Sigmoid colon (tissue), 7 donors: ENCODE measurements at places on chromosomes 2 and 18. TPM values are rescaled to one million over a fixed set of nuclear protein-coding genes. Genes with fewer than 3 reads are reported as not detected.

MC4R gene
- not detected for polyA plus RNA-seq

TUBB8B gene
- not detected for polyA plus RNA-seq

LBH gene
- 4.2 TPM for polyA plus RNA-seq

SPATS2L gene
- 167 TPM for polyA plus RNA-seq

GRCh38 chr2:28956890-28957289, 24.2 kb upstream of the TOGARAM2 start:
- DNase-seq, result no peak

- DNase-seq, result no peak
Observed at GRCh38 chr18:79283131-79283810, 112.5 kb upstream of the NFATC1 start.

GRCh38 chr2:219522111-219523030, 8.1 kb downstream of the ASIC4 start:
- peak; percentile 80 for DNase-seq

DNA sequence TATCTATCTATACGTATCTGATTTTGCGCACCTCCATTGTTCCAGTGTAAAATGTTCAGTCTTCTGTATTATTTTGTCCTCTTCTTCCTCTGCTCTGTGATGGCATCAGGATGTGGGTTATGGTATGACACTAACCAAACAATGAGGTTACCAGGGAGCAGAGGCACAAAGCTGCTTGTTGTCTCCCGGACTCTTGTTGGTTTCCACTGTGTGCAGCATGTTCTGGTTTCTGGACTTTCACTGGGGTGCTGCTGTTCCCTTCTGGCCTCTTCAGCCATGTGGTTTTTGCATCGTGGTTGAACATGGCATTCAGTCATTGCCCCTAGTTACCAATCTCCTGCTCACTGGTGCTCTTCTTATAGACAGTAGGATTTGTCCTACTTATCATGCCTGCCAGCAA, 665.9 kb downstream of the CBLN2 start:
- no peak for DNase-seq
